Hypothalamus (tissue), 51 donors: ENCODE measurements at places on chromosomes 16 and 17.

DNA sequence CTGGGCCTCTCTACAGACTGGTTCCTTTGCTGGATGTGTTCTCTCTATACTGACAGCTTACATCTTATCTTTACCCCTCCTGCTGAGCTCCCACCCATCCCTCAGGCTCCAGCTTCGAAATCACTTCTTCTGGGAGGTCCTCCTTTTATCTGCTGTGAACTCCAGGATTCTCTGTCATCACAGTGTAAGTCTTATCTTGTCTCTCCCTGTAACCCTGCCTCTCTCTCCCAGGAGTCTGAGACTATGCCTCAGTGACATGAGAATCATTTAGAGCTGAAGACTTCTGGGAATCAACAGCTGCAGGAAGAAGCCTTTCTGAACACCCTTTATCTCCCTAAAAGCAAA lies 148.1 kb upstream of the HS3ST3A1 start:
- no peak for DNase-seq

- DNase-seq = no peak
Measured at GRCh38 chr16:22216191-22216831, 10.2 kb downstream of the EEF2K start.

- DNase-seq = no peak
Measured at GRCh38 chr16:2243781-2244180, 7.5 kb downstream of the DNASE1L2 start.

DNA sequence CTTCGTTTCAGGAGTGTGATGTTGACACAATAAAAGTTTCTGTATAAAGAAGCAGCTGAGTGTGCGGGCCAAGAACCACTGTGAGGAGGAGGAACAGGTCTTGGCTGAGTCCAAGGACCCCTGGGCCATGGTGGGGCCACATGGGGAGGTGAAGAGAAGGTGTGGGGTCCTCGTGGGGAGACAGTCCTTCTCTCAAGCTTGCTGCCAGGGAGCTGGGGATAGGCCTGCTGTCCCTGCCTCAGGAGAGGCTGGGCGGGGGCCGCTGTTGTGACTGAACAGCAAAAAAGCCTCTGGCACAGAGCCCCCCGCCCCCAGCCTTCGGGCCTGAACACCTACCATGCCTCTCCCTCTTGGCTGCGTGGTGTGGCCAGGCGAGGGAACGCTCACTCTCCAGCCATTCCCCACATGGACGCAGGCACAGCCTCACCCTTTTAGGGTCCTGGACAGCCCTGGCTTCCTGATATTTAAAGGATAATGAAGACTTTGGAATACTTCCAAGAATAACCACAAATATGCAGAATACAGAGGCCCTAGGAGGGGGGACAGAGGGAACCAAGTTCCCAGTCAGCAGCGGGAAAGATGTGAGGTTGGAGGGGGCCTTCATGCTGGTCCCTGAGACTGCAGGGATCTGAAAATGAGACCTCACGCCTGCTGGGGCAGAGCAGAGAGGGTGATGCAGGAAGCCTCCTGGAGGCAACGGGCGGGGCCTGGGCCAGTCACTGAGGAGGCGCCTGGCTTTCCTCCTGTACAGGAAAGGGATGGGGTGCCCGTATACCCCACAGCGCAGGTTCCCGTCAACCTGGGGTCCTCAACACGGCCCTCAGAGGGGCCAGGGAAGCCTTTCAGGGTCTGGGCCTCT lies 100.0 kb upstream of the CREBBP start:
- DNase-seq = no peak

- no peak for DNase-seq
Measured at GRCh38 chr17:70111201-70111600, 36.2 kb downstream of the KCNJ16 start.

DNA sequence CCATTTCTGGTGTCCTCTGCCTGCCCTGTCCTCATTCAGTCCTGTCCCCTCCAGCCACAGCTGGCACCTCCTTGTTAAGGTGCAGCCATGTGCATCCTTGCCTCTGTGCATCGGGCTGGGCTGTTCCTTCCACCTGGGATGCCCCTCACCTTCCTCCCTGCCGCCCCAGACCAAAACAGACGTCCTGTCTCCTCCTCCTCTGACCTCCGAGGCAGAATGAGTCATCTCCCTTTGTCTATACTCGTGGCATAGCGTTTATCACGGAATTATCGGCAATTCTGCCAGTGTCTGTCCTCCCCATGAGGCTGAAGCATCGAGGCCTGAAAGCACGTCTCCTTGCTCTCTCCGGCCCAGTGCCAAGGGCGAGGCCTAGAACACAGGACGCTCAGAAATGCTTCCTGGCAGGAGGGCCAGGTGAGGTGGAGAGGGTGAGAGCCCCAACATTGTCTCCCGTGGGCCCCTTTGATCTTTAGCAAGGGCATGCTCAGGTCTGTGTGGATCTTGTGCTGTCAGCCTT lies 4.6 kb downstream of the RAI1 start:
- DNase-seq = no peak

- DNase-seq = no peak
Measured at GRCh38 chr16:10130538-10130937, 51.7 kb downstream of the GRIN2A start.

DNA sequence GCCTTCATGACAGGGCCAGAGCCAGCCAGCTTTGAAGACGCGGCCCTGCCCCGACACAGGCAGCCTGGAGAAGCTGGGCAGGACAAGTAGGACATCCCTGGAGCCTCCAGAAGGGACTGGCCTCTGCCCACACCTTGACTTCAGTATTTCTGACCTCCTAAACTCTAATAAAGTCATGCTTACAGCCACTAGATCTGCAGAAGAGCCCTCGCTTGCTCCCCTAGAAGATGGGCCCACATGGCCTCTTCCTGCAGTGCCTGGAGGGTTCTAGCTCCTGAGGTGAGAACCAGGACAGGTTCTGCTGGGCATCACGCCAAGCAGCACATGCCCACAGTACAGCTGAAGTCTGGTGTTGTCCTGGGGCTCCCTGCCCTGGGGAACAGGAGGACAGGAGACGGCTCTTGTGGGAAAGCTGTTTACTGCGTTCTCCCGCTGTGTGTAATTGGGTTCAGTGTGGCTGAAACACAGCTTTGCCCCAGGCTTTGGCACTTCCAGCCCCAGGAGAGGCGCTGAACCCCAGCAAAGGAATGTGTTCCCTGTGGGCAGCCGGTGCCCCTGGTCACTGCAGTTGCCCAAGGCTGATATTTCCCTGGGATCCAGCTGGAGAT lies 2.6 kb downstream of the APRT start:
- no peak for DNase-seq

DNA sequence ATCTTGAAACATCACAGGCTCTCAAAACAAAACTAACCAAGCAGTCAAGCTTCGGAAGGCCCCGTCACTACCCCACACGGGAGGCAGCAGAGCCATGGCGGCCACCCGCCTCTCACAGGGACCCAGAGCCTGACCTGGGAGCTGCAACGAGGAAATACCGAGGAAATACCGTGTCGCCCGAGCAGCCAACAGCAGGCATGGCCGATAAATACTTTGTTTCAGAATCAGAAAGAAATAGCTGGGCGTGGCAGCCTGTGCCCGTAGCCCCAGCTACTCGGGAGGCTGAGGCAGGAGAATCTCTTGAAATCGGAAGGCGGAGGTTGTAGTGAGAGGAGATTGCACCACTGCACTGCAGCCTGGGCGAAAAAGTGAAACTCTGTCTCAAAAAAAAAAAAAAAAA lies 6.9 kb downstream of the LMF1 start:
- no peak for DNase-seq
